Substantia nigra (tissue), 51 donors: ENCODE measurements at places on chromosomes 5 and 9.

DNA sequence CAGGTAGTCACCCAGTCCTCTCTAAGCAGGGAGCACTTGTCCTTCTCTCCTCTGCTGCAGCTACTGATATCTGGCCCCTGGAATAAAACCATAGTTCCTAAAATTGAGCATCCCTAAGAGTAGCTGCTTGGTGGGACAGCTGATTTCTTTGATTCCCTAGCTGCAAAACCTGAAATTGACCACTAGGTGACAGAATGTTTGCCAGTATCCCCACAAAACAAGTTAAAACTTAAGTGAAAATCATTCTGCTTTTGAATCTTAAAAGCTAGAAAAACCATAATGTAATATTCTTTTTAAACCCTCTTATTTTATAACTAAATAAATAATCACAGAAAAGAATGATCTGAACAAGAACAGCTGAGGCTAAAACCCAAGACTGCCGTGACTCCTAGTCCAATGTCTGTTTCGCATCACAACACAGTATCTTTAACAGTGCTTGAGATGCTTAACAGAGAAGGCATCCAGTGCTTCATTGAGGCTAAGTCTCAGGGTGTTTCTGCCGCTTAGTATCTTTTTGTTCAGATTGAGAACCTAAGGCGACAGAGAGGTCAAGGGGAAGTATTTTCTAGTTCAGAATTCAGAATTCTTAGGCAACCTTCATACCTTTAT, 24.4 kb upstream of the TAL2 start:
- DNase-seq = no peak

DNA sequence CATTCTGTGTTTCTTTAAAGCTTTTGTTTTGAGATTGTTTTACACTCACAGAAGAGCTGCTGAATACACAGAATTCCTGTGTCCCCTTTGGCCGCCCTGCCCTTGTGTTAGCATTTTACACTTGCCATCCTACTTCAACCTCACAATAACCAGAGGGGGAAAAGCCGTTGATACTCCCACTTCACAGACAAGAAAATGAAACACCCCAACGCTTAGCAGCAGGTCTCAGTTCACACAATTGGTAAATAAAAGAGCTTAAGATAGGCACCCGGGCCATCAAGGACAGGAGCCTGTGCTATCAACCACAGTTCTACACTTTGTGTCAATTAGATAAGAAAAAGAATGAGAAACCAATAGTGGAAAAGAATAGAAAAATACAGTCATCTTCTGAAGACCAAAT, 178.0 kb downstream of the SYK start:
- no peak for DNase-seq

GRCh38 chr5:111772456-111773122, 15.6 kb upstream of the NREP start:
- DNase-seq = no peak

GRCh38 chr5:10860645-10861422, 99.8 kb upstream of the DAP start:
- no peak for DNase-seq

DNA sequence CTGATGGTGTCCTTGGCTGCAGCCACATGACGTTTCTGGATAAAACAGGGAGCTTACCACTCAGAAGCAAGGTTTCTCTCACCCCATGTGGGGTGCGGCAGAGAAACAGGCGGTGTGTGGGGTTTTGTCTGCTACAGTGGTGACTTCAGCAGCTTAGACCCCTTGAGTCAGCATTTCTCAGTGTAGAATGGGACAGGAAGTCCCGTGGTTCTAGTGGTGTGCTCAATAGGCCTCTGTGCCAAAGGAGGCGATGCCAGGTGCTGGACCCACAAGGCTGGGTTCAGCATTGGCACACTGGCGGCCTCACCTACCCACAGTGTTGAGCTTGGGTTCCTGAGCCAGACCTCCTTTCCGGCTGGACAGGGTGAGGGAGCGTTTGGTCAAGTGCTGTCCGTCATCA, 125.2 kb upstream of the SMIM23 start:
- no peak for DNase-seq

DNA sequence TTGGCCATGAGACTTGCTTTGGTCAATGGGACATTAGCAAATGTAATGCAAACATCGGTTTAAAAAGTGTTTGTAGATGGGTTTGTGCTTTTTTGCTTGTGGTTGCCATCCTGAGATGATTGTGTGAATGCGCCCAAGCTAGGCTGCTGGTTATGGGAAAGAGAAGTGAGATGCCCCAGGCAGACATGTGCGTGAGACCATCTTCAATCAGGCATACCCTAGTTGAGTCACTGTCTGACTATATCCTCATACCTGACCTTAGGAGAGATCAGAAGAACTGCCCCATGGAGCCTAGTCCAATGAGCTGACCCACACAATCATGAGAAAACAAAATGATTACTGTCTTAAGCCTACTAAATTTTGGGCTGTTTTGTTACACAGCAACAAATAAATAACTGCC, 36.8 kb upstream of the ZNF608 start:
- no peak for DNase-seq

GRCh38 chr5:72552041-72552557, 44.9 kb upstream of the ZNF366 start:
- no peak for DNase-seq
